Suprapubic skin (tissue), 4 donors: ENCODE measurements at places on chromosomes 5 and 9. TPM values are rescaled to one million over a fixed set of nuclear protein-coding genes. Genes with fewer than 3 reads are reported as not detected.
A peak's percentile ranks its signal among the peaks of the same experiment; 100 is the strongest.

IL31RA gene
- total RNA-seq: 0.89 TPM

PTPRD gene
- 2.6 TPM for total RNA-seq

FCN2 gene
- total RNA-seq: not detected

SPATA31A3 gene
- total RNA-seq: not detected

WDR38 gene
- total RNA-seq: not detected

ATP10B gene
- total RNA-seq: 29.9 TPM

OLFM1 gene
- 9.6 TPM for total RNA-seq

CDX1 gene
- total RNA-seq: not detected

ZDHHC11B gene
- 25.4 TPM for total RNA-seq

OR13C9 gene
- total RNA-seq: not detected

NFIB gene
- total RNA-seq: 90.4 TPM

TRAF1 gene
- 9.6 TPM for total RNA-seq

MYOZ3 gene
- not detected for total RNA-seq

EGFLAM gene
- total RNA-seq: 3.6 TPM

EIF4E1B gene
- total RNA-seq: not detected

OCLN gene
- 31.4 TPM for total RNA-seq

NR4A3 gene
- 5.9 TPM for total RNA-seq

GRCh38 chr9:100084128-100084453 is 14.7 kb downstream of the ERP44 start:
- H3K27me3 ChIP-seq: no peaks in the 10 kb centered on the region
- H3K36me3 ChIP-seq: no peaks in the 10 kb centered on the region
- no peak overlapping the region for H3K27ac ChIP-seq

- no peaks in the 10 kb centered on the region for H3K36me3 ChIP-seq
- no peak overlapping the region for H3K27ac ChIP-seq
- no peaks in the 10 kb centered on the region for H3K4me1 ChIP-seq
- no peak for DNase-seq
- H3K4me3 ChIP-seq: peak overlapping the region; percentile 22
Observed at GRCh38 chr5:157182143-157182757, 1.6 kb downstream of the ITK start.

DNA sequence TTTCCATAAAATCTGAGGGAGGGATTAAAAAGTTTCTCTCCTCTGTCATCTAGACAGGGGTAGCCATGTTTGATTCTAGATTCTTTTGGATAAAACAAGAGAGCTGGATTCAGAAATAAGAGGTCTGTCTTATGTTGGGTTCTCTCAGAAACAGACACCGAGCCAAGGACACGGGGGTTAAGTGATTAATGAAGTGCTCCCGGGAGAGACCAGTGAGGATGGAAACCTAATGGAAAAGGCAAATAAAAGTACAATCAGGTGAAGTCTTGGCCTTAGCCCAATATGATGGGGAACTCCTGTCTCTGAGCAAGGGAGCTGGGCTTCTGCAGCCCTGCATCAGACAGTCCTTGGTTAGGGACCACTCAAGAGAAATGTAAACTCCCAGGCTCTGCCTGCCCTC is 308.8 kb upstream of the PANK3 start:
- no peak overlapping the region for H3K27ac ChIP-seq
- no peak for DNase-seq
- no peak overlapping the region for H3K4me3 ChIP-seq
- no peaks in the 10 kb centered on the region for H3K36me3 ChIP-seq
- peaks cover 6% of the 10 kb centered on the region for H3K4me1 ChIP-seq

DNA sequence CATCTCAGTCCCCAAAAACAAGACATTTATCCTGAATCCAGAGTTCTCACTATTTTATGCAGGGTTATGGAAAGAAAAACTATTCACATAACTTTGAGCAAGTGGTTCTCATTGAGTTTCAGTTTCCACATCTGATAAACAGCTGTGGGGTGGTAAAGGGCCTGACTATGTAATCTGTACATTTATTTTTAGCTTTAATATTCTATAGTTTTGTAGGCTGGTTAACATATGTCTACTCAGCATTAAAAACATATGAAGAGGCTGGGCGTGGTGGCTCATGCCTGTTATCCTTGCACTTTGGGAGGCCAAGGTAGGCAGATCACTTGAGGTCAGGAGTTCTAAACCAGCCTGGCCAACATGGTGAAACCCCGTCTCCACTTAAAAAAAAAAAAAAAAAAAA is 301.5 kb upstream of the CCNG1 start:
- H3K36me3 ChIP-seq: no peaks in the 10 kb centered on the region
- no peak for DNase-seq
- H3K27me3 ChIP-seq: no peaks in the 10 kb centered on the region
- no peak overlapping the region for H3K27ac ChIP-seq
- no peak overlapping the region for H3K4me3 ChIP-seq

- no peak overlapping the region for H3K27ac ChIP-seq
- no peak for DNase-seq
- no peaks in the 10 kb centered on the region for H3K36me3 ChIP-seq
Observed at GRCh38 chr9:82037126-82037525, 48.6 kb downstream of the SPATA31D1 start.

- no peak for DNase-seq
- no peaks in the 10 kb centered on the region for H3K4me1 ChIP-seq
- H3K36me3 ChIP-seq: peaks cover 75% of the 10 kb centered on the region
- no peak overlapping the region for H3K27ac ChIP-seq
- H3K4me3 ChIP-seq: no peak overlapping the region
Observed at GRCh38 chr9:111582888-111583287, 16.6 kb downstream of the PTGR1 start.

DNA sequence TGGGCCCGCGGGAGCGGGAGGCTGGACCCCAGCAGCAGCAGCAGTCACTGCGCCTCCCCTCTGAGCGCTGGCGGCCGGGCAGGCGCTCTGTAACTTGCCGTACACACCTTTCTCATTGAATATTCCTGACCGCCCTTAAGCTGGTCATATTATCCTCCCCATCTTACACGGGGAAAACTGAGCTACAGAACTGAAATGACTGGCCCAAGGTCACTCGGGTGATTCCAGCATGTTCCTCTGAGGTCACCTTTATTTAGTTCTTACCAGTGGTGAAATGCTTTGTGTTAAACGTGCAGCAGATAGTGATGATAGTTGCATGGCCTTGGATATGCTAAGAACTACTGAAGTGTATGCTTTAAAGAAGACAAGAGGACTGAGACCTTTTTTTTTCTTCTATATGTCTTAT is 607 bp downstream of the UQCRQ start:
- peak overlapping the region; percentile 96 for H3K4me3 ChIP-seq
- H3K36me3 ChIP-seq: peaks cover 27% of the 10 kb centered on the region
- H3K27ac ChIP-seq: peak overlapping the region; percentile 95
- DNase-seq: no peak
- no peaks in the 10 kb centered on the region for H3K27me3 ChIP-seq
- peaks cover 25% of the 10 kb centered on the region for H3K4me1 ChIP-seq

DNA sequence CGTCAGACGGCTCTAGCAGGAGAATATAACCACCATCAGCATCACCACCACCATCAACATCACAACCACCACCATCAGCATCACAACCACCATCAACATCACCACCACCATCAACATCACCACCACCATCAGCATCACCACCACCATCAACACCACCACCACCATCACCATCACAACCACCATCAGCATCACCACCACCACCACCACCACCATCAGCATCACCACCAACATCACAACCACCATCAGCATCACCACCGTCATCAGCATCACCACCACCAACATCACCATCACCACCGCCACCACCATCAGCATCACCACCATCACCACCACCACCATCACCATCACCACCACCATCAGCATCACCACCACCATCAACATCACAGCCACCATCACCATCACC is 210.7 kb downstream of the C9orf50 start:
- no peak for DNase-seq
- H3K27me3 ChIP-seq: no peaks in the 10 kb centered on the region
- no peak overlapping the region for H3K27ac ChIP-seq

DNA sequence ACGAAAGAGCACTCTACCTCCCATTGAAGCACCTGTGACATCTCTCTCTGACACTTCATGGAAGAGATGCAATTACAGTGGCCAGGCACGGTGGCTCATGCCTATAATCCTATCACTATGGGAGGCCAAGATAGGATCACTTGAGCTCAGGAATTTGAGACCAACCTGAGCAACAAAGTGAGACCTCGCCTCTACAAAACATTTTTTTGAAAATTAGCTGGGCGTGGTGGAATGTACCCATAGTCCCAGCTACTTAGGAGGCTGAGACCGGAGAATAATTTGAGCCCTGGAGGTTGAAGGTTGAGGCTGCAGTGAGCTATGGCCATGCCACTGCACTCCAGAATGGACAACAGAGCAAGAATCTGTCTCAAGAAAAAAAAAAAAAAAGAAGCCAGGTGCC is 45.5 kb downstream of the GLDC start:
- no peak for DNase-seq
- no peak overlapping the region for H3K4me3 ChIP-seq
- no peak overlapping the region for H3K27ac ChIP-seq
- no peaks in the 10 kb centered on the region for H3K36me3 ChIP-seq
- no peaks in the 10 kb centered on the region for H3K4me1 ChIP-seq
- no peaks in the 10 kb centered on the region for H3K27me3 ChIP-seq

- no peak overlapping the region for H3K4me3 ChIP-seq
- no peaks in the 10 kb centered on the region for H3K36me3 ChIP-seq
- H3K27me3 ChIP-seq: no peaks in the 10 kb centered on the region
- H3K4me1 ChIP-seq: peaks cover 67% of the 10 kb centered on the region
- H3K27ac ChIP-seq: peak overlapping the region; percentile 66
Observed at GRCh38 chr9:126471084-126471624, 142.6 kb upstream of the LMX1B start.

DNA sequence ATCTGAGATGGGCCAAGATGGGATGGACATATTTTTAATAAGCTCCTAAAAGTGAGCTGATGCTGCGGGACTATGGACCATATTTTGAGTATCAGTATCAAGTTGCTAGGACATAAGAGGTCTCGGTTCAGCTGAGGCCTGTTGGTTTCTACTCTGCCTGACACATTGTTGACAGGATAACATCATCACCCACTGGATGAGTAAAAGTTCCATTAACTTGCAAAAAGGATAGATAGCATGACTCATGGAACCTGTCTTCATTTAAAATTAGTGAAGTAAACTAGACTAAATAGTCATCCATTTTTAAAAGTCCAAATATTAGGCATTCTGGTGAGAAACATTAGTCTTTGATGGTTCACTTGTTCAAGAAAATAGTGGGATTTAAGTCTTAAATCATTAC is 33.3 kb downstream of the PARP8 start:
- H3K27me3 ChIP-seq: no peaks in the 10 kb centered on the region
- H3K27ac ChIP-seq: no peak overlapping the region
- DNase-seq: no peak
- no peak overlapping the region for H3K4me3 ChIP-seq
- no peaks in the 10 kb centered on the region for H3K4me1 ChIP-seq

DNA sequence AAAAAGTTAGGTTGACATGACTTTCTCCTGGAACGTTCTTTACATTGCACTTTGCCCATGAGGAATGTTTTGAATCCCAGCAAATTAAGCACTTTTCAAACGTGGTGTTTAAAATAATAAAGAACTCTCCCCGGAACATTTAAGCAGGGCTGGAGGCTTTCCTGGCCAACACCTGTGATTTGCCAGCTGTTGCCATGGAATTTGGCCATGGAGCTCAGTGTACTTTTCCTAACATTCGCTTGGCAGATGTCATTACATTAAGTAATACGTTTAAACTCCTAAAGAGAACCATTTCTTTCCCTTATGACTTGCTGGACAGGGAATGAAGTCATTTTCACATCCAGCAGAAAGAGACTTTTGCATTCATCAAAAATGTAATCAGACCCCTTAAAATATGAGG is 146.1 kb downstream of the GAS1 start:
- no peak overlapping the region for H3K4me3 ChIP-seq
- peaks cover 4% of the 10 kb centered on the region for H3K4me1 ChIP-seq
- H3K27me3 ChIP-seq: no peaks in the 10 kb centered on the region
- DNase-seq: no peak
- no peaks in the 10 kb centered on the region for H3K36me3 ChIP-seq

DNA sequence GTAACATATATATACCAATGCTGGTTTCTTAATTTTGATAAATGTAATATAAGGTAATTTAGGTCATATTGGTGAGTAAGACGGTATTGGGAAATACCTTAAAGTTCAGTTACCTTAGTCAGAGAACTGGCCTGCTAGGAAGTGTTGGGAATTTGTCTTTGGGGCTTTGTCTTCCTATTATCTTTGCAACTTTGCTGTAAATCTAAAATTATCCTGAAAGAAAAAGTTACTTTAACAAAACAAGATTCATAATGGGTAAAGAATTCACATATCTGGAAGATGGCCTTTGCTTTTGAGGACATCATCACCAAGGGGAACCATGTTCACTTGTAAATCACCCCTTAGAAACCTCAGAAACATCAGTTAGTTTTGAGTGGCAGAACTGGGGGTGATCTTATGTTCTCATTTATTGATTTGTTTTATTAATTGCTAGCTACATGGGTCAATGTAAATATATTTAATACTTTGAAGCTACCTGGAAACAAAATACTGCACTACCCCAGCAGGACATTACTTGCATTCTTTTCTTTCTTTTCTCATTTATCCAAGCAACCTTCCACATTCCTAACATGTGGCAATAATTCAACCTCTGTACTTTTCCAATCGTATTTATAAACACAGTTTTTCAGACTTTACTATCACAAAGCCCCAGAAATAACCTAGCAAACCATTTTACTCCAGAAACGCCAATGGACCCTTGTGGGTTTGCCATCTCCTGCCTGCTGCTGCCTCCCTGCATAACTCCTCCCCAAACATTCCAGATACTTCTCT is 41.4 kb downstream of the GLIS3 start:
- no peaks in the 10 kb centered on the region for H3K4me1 ChIP-seq
- no peak overlapping the region for H3K27ac ChIP-seq
- H3K27me3 ChIP-seq: no peaks in the 10 kb centered on the region
- no peak overlapping the region for H3K4me3 ChIP-seq

GRCh38 chr5:127006744-127007143 is 23.6 kb downstream of the MARCHF3 start:
- no peaks in the 10 kb centered on the region for H3K27me3 ChIP-seq
- H3K36me3 ChIP-seq: no peaks in the 10 kb centered on the region
- no peak overlapping the region for H3K4me3 ChIP-seq
- H3K27ac ChIP-seq: no peak overlapping the region
- DNase-seq: no peak

- H3K27me3 ChIP-seq: no peaks in the 10 kb centered on the region
- H3K4me1 ChIP-seq: no peaks in the 10 kb centered on the region
Observed at GRCh38 chr9:4970970-4971641, 14.0 kb upstream of the JAK2 start.

DNA sequence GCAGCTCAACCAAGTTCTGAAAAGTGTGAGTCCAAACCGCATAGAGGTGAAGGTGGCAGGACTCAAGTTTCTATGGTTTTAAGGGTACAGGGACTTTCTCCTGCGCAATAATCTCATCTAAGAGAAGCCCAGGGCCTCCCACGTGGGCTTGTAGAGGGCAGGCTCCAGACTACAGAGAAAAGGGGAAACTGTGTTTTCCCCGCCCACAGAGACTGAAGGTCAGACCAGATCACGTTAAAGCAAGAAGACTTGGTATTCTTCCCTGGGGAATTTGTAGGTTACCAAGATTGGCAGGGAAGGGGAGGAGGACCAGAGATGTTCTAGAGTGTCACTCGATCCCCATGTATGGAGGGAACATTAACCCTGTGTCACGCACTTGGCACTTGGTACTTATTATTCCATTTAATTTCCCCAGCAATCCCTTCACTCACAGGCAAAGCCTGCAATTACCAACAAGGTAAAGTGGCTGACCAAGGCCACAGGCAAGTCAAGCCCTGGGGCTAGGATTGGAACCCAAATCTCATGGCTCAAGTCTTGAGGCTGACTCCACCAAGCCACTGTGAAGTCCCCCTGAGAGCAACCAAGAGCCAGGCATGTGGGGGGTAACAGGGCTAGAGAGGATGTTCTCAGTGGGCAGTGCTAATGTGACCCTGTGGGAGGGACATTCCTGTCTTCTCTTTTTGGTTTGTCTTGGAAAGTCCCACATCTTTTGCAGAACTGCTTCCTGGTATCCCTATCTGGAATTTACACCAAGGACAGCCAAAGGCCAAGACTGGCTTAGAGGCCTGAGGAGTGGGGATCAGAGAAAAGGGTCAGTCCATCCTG is 18.3 kb upstream of the NEK6 start:
- no peak overlapping the region for H3K27ac ChIP-seq
- DNase-seq: peak; percentile 38
- no peaks in the 10 kb centered on the region for H3K27me3 ChIP-seq
- H3K4me3 ChIP-seq: no peak overlapping the region
